Heart left ventricle (tissue), 16 donors: ENCODE measurements at places on chromosomes 4 and X. TPM values are rescaled to one million over a fixed set of nuclear protein-coding genes. Genes with fewer than 3 reads are reported as not detected.

TBC1D8B gene
- 1.5 TPM for total RNA-seq

SPANXN4 gene
- total RNA-seq: not detected

CTSO gene
- total RNA-seq: 9.6 TPM

TRPC5OS gene
- not detected for total RNA-seq

GRCh38 chrX:95585321-95585720, 1099.3 kb upstream of the DIAPH2 start:
- no peak overlapping the region for H3K4me3 ChIP-seq
- no peaks in the 10 kb centered on the region for H3K27me3 ChIP-seq
- no peaks in the 10 kb centered on the region for H3K36me3 ChIP-seq
- H3K4me1 ChIP-seq: no peaks in the 10 kb centered on the region
- no peak for DNase-seq
- no peak overlapping the region for H3K27ac ChIP-seq

DNA sequence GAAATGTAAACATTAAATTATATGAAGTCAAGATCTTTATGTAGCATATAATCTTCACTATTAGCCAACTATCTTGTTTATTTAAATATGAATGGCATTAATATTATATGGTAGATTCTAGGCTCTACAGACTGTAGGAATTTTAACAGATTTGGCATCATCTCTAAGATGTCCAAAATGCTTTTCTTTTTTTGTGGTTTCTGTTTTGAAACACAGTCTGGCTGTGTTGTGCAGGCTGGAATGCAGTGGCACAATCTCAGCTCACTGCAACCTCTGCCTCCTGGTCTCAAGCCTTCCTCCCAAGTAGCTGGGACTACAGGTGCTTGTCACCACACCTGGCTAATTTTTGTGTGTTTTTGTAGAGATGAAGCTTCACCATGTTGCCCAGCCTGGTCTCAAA, 76.2 kb downstream of the ELOVL6 start:
- H3K27ac ChIP-seq: no peak overlapping the region
- DNase-seq: no peak
- no peaks in the 10 kb centered on the region for H3K36me3 ChIP-seq

DNA sequence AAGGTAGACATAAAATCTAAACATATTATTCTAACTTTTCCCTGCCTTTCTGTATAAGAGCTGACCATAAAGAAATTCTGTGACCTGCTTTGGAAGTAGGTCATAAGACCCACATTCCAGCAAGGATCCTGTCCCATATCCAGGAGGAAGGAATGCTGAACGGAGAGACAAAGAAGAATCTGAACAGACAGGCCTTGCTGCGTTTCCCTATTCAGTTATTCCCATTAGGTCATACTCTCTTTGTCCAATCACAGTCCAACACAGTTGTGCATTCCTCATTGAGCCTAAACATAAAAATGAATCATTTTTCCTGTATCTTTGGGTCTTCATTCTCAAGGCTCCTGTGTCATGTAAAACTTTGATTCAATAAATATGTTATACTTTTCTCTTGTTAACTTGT, 287.6 kb upstream of the TAPT1 start:
- H3K4me3 ChIP-seq: no peak overlapping the region
- no peaks in the 10 kb centered on the region for H3K4me1 ChIP-seq
- H3K36me3 ChIP-seq: no peaks in the 10 kb centered on the region
- no peak for DNase-seq

DNA sequence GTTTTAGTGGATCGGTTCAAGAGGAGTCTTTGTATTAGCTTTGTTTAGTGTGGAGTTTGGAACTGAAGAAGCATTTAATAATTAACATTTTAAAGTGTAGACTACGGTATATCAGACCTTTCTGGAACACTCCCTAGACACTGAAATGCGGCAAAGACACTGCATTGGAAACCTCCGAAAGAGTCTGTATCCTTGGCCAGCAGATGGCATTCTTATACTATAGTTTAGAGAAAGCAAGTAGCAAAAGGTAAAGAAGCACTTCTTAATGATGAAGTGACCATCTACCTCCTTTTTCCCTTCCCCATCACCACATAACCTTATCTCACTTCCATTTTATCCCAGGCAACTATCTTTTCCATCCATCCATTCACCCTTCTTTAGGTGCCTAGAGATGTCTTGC, 7.6 kb downstream of the FABP2 start:
- no peak overlapping the region for H3K27ac ChIP-seq
- no peaks in the 10 kb centered on the region for H3K36me3 ChIP-seq
- H3K4me1 ChIP-seq: no peaks in the 10 kb centered on the region
- no peaks in the 10 kb centered on the region for H3K27me3 ChIP-seq
- DNase-seq: no peak

GRCh38 chr4:139229534-139230039, 50.4 kb downstream of the MGARP start:
- no peaks in the 10 kb centered on the region for H3K4me1 ChIP-seq
- no peak for DNase-seq
- H3K27me3 ChIP-seq: no peaks in the 10 kb centered on the region
- H3K27ac ChIP-seq: no peak overlapping the region
- H3K4me3 ChIP-seq: no peak overlapping the region

DNA sequence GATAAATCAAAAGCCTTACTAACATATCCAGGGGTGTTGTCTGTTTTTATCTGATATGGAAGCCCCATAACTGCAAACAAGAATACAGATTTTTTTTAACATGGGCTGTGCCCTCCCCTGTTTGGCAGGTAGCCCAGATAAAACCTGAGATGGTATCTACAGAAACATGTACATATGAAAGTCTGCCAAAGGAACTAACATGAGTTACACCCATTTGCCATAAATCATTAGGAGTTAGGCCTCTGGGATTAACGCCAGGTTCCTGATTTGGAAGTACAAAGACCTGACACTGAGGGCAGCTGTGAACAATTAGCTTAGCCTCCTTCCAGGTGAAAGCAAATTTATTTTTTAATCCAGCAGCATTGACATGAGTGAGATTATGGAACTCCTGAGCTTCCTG, 264.3 kb downstream of the TECRL start:
- no peak overlapping the region for H3K4me3 ChIP-seq
- no peaks in the 10 kb centered on the region for H3K36me3 ChIP-seq
- no peaks in the 10 kb centered on the region for H3K4me1 ChIP-seq
- no peak overlapping the region for H3K27ac ChIP-seq
- H3K27me3 ChIP-seq: no peaks in the 10 kb centered on the region
- DNase-seq: no peak

DNA sequence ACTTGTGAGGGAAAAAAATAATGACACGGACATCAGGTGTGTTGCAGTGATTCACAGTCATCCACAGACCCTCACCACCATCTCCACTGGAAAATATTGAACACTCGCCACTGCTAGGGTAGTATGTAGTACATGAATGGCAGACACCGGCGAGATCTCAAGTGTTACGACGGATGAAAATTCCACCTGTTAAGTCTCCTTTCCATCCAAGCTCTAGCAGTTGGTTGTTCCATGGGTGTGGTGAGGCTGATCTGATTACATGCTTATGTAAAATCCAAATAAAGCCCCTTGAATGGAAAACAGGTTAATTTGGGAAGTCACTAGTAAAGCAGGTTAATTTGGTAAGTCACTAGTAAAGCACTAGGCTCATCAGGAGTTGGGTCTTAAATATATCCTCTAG, 1.1 kb upstream of the ARMCX4 start:
- H3K36me3 ChIP-seq: no peaks in the 10 kb centered on the region
- no peak for DNase-seq
- H3K4me1 ChIP-seq: no peaks in the 10 kb centered on the region
- H3K4me3 ChIP-seq: no peak overlapping the region
- H3K27me3 ChIP-seq: no peaks in the 10 kb centered on the region

GRCh38 chr4:127548990-127549925, 83.5 kb upstream of the INTU start:
- H3K27ac ChIP-seq: no peak overlapping the region
- no peaks in the 10 kb centered on the region for H3K27me3 ChIP-seq
- H3K36me3 ChIP-seq: no peaks in the 10 kb centered on the region
- H3K4me3 ChIP-seq: no peak overlapping the region

- H3K27ac ChIP-seq: no peak overlapping the region
- no peaks in the 10 kb centered on the region for H3K27me3 ChIP-seq
- no peaks in the 10 kb centered on the region for H3K36me3 ChIP-seq
- H3K4me1 ChIP-seq: no peaks in the 10 kb centered on the region
- DNase-seq: no peak
- H3K4me3 ChIP-seq: no peak overlapping the region
Observed at GRCh38 chr4:182531555-182532162, 288.5 kb downstream of the TENM3 start.

DNA sequence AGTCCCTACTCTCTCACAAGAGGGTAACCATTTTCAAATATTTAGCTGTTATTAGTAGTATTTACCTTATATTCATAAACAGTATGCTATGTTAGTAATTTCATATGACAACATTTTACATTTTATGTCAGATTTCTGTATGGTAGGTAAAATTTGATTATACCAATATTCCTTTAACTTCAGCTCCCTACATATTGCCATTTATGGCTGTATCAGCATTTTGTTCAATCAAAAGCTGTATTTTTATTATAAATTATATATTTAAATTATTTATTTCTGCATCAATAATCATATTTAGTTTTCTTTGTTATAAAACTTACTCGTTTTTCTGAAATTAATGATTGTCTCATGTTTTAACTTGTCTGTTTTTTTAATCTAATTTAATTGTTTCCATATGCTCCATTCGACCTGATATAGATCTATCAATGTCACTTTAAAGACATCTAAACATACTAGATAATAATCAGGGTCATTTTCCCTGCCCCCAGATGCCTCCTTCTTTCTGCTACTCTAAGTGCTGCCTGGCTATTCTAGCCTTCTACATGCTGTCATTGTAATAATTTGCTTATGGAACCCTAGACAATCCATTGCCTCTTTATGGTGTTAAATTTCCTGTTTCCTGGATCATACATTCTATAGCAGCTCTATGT, 1976.7 kb upstream of the ADGRL3 start:
- no peak for DNase-seq
- no peaks in the 10 kb centered on the region for H3K36me3 ChIP-seq
- H3K4me1 ChIP-seq: no peaks in the 10 kb centered on the region
- H3K4me3 ChIP-seq: no peak overlapping the region
- H3K27ac ChIP-seq: no peak overlapping the region
- H3K27me3 ChIP-seq: no peaks in the 10 kb centered on the region

GRCh38 chrX:39809331-39809730, 288.4 kb downstream of the BCOR start:
- H3K4me3 ChIP-seq: no peak overlapping the region
- DNase-seq: no peak
- H3K36me3 ChIP-seq: no peaks in the 10 kb centered on the region
- no peak overlapping the region for H3K27ac ChIP-seq

GRCh38 chr4:37673538-37674192, 12.5 kb downstream of the RELL1 start:
- H3K4me1 ChIP-seq: peaks cover 25% of the 10 kb centered on the region
- H3K4me3 ChIP-seq: no peak overlapping the region
- H3K27ac ChIP-seq: no peak overlapping the region
- DNase-seq: no peak
- H3K27me3 ChIP-seq: no peaks in the 10 kb centered on the region

GRCh38 chrX:94908171-94908570, 1234.2 kb downstream of the FAM133A start:
- no peaks in the 10 kb centered on the region for H3K36me3 ChIP-seq
- H3K27me3 ChIP-seq: no peaks in the 10 kb centered on the region
- H3K27ac ChIP-seq: no peak overlapping the region
- DNase-seq: peak; percentile 16

DNA sequence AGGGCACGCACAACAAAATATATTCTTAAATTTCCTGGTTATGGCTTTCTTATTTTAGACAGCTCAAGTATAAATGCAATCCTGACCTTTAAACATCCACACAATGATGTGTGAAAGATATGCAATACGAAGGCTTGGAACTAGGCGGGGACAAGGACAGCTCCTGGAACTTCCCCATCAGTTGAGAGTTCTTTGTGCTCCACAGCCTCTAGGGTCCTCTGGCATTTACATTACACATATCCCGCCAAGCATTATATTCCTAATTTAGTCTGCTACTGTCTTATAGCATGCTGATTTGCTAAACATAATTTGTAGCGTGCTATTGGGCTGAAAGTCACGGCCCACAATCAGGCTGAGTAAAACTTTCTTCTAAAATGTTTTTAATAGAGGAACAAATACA, 74.4 kb downstream of the FTHL17 start:
- H3K4me1 ChIP-seq: no peaks in the 10 kb centered on the region
- no peak for DNase-seq
- no peak overlapping the region for H3K4me3 ChIP-seq
- H3K36me3 ChIP-seq: no peaks in the 10 kb centered on the region
- no peaks in the 10 kb centered on the region for H3K27me3 ChIP-seq
